ENCODE measurements at places on chromosomes 16 and 17. TPM values are rescaled to one million over a fixed set of nuclear protein-coding genes. Genes with fewer than 3 reads are reported as not detected.

Gene GCGR
- total RNA-seq, result not detected

Gene KRT27
- total RNA-seq, result not detected

Gene XAF1
- total RNA-seq, result 12.8 TPM

Gene QPRT
- total RNA-seq, result 38.2 TPM

Gene C17orf78
- not detected for total RNA-seq

Gene SECTM1
- total RNA-seq, result 7.7 TPM

Gene AOC3
- 7.8 TPM for total RNA-seq

Measured in right atrium auricular region (tissue), 2 donors.